A549 treated with GW870086 at 1 μM for 4 hours (cell line): ENCODE measurements at places on chromosomes 5 and 9. TPM values are rescaled to one million over a fixed set of nuclear protein-coding genes. Genes with fewer than 3 reads are reported as not detected.

Gene PCDHB15
- total RNA-seq, result 0.05 to 0.16 TPM (median 0.09 TPM) in 3 of 5 replicates, not detected in the others

Gene PLK2
- total RNA-seq, result 42.3 to 51.3 TPM (median 48.4 TPM) in 5 replicates

Gene AK1
- 43.0 to 83.4 TPM (median 76.2 TPM) in 5 replicates for total RNA-seq

Gene CCDC112
- total RNA-seq, result 5.7 to 8.9 TPM (median 8.1 TPM) in 5 replicates

Gene RACK1
- total RNA-seq, result 3,139 to 3,838 TPM (median 3,319 TPM) in 5 replicates

Gene GFPT2
- total RNA-seq, result 74.4 to 96.5 TPM (median 84.9 TPM) in 5 replicates
